A549 treated with GW870086 at 1 μM for 4 hours (cell line): ENCODE measurements at places on chromosomes 6 and 20. TPM values are rescaled to one million over a fixed set of nuclear protein-coding genes. Genes with fewer than 3 reads are reported as not detected.

TMEM200A gene
- total RNA-seq = 0.07 to 0.11 TPM (median 0.08 TPM) in 5 replicates

PSORS1C2 gene
- not detected in 5 replicates for total RNA-seq

DNAAF9 gene
- total RNA-seq = 4.9 to 6.8 TPM (median 5.7 TPM) in 5 replicates

OR2J3 gene
- total RNA-seq = not detected in 5 replicates

TMC2 gene
- not detected in 5 replicates for total RNA-seq

PACSIN1 gene
- 0.03 to 0.08 TPM (median 0.03 TPM) in 3 of 5 replicates, not detected in the others for total RNA-seq

JAG1 gene
- total RNA-seq = 27.5 to 41.2 TPM (median 37.3 TPM) in 5 replicates

DEFB132 gene
- not detected in 5 replicates for total RNA-seq

HLA-DPB1 gene
- not detected in 5 replicates for total RNA-seq

HSPA1L gene
- total RNA-seq = 0.82 to 1.5 TPM (median 1.3 TPM) in 5 replicates

FOXC1 gene
- total RNA-seq = 4.6 to 7.4 TPM (median 6.6 TPM) in 5 replicates

SYCP2L gene
- total RNA-seq = 2.0 to 3.3 TPM (median 2.4 TPM) in 5 replicates

DUSP15 gene
- total RNA-seq = 0.66 to 1.6 TPM (median 1.0 TPM) in 5 replicates

JPH2 gene
- total RNA-seq = 3.0 to 3.7 TPM (median 3.2 TPM) in 5 replicates

SLA2 gene
- total RNA-seq = 0.06 to 0.10 TPM in 2 of 5 replicates, not detected in the others

LY6G5B gene
- 3.6 to 5.4 TPM (median 4.3 TPM) in 5 replicates for total RNA-seq

CASS4 gene
- 0.05 TPM in 1 of 5 replicates, not detected in the others for total RNA-seq

ATP9A gene
- total RNA-seq = 11.1 to 16.4 TPM (median 15.6 TPM) in 5 replicates

NFKBIE gene
- total RNA-seq = 6.6 to 9.7 TPM (median 8.5 TPM) in 5 replicates

WASF1 gene
- 10.7 to 13.3 TPM (median 10.8 TPM) in 5 replicates for total RNA-seq

PNPLA1 gene
- not detected in 5 replicates for total RNA-seq

CENPQ gene
- total RNA-seq = 4.7 to 7.3 TPM (median 6.5 TPM) in 5 replicates

PAX1 gene
- total RNA-seq = not detected in 5 replicates

SIRPA gene
- 22.1 to 27.6 TPM (median 24.5 TPM) in 5 replicates for total RNA-seq
